ENCODE measurements at places on chromosomes 12 and 14.

DNA sequence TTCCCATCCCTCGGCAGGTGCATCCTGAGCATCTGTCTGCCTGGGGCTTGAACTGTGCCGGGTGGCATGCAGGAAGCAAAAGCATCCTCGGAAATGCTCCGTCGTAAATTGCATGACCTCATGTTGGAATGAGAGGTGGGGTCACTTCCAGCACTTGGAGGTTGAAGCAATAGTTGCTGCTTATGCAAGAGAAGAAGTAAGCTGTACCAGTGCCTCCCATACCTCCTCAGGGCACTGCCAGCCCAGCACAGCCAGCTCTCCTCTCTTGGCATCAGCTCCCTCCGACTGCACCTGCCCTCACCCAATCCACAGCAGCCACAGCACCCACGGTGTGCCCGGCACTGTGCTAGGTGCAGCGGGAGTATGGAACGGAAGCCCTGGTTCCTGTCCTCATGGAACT lies 11.5 kb downstream of the TEAD4 start:
- no peak overlapping the region for H3K27ac ChIP-seq
- H3K4me1 ChIP-seq = peaks cover 5% of the 10 kb centered on the region
- H3K27me3 ChIP-seq = no peaks in the 10 kb centered on the region
- H3K36me3 ChIP-seq = no peaks in the 10 kb centered on the region
- no peak overlapping the region for H3K4me3 ChIP-seq

- no peaks in the 10 kb centered on the region for H3K27me3 ChIP-seq
- no peak overlapping the region for H3K4me3 ChIP-seq
- peaks cover 7% of the 10 kb centered on the region for H3K4me1 ChIP-seq
- DNase-seq = no peak
- H3K27ac ChIP-seq = no peak overlapping the region
Observed at GRCh38 chr14:56952766-56953473, 142.6 kb upstream of the OTX2 start.

DNA sequence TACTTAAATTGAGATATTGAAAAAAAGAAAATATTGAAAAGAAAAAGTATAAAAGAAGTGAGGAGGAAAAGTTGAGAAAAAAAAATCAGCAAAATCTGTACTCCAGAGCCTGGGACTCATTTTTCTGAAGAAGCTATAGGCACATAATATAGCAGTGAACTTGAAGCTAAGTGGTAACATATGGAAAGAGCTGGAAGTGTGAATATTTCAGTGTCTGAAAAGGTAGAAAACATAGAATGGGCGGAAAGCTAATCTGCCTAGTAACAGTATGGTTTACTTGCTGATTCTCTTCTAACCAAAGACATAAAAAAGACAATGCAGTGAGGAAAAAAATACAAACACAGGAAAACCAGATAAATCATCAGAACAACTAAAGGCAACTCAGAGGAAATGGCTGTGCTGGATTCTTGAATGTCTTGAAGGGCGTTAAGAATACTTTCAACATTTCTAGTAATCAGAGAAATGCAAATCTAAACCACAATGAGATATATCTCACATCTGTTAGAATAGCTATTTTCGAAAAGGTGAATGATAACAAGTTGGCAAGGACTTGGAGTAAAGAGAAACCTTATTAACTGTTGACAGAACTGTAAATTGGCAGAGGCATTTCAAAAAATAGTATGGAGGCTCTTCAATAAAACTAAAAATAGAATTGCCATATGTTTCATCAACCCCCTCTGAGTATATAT lies 784.6 kb downstream of the LRFN5 start:
- H3K27me3 ChIP-seq = no peaks in the 10 kb centered on the region
- no peaks in the 10 kb centered on the region for H3K4me1 ChIP-seq
- no peak for DNase-seq
- no peak overlapping the region for H3K27ac ChIP-seq
- no peak overlapping the region for H3K4me3 ChIP-seq

GRCh38 chr12:1020389-1020788 lies 29.4 kb downstream of the ERC1 start:
- no peaks in the 10 kb centered on the region for H3K4me1 ChIP-seq
- H3K4me3 ChIP-seq = no peak overlapping the region
- no peak overlapping the region for H3K27ac ChIP-seq
- no peaks in the 10 kb centered on the region for H3K36me3 ChIP-seq
- no peak for DNase-seq

GRCh38 chr14:69263771-69264170 lies 3.8 kb downstream of the GALNT16 start:
- H3K4me1 ChIP-seq = peaks cover 6% of the 10 kb centered on the region
- H3K36me3 ChIP-seq = no peaks in the 10 kb centered on the region
- H3K4me3 ChIP-seq = no peak overlapping the region
- H3K27ac ChIP-seq = no peak overlapping the region
- no peak for DNase-seq
- peaks cover 55% of the 10 kb centered on the region for H3K27me3 ChIP-seq

- peaks cover 17% of the 10 kb centered on the region for H3K4me1 ChIP-seq
- no peak overlapping the region for H3K4me3 ChIP-seq
- no peaks in the 10 kb centered on the region for H3K27me3 ChIP-seq
Observed at GRCh38 chr14:64549016-64549415, 745 bp upstream of the PPP1R36 start.

DNA sequence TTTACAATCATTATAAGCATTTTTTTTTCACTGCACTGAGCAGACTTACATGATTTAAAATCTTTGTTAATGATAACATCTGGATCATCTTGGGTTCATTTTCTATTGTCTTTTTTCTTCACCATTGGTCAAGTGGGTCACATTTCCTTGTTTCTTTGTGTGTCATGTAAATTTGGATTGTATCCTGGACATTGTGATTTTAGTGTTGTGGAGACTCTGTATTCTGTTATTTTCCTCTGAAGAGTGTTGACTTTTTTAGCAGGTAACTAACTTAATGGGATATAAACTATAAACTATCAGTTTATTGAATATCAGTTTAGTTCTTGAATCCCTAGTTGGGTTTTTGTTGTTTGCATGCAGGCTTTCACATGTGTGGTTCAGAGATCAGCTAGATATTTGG lies 4.0 kb upstream of the UNC79 start:
- H3K27me3 ChIP-seq = peaks cover 36% of the 10 kb centered on the region
- H3K27ac ChIP-seq = no peak overlapping the region
- H3K4me1 ChIP-seq = no peaks in the 10 kb centered on the region
- no peak for DNase-seq
- no peak overlapping the region for H3K4me3 ChIP-seq
- no peaks in the 10 kb centered on the region for H3K36me3 ChIP-seq

GRCh38 chr12:6077692-6078083 lies 46.8 kb downstream of the VWF start:
- H3K36me3 ChIP-seq = no peaks in the 10 kb centered on the region
- H3K4me1 ChIP-seq = no peaks in the 10 kb centered on the region
- DNase-seq = no peak

DNA sequence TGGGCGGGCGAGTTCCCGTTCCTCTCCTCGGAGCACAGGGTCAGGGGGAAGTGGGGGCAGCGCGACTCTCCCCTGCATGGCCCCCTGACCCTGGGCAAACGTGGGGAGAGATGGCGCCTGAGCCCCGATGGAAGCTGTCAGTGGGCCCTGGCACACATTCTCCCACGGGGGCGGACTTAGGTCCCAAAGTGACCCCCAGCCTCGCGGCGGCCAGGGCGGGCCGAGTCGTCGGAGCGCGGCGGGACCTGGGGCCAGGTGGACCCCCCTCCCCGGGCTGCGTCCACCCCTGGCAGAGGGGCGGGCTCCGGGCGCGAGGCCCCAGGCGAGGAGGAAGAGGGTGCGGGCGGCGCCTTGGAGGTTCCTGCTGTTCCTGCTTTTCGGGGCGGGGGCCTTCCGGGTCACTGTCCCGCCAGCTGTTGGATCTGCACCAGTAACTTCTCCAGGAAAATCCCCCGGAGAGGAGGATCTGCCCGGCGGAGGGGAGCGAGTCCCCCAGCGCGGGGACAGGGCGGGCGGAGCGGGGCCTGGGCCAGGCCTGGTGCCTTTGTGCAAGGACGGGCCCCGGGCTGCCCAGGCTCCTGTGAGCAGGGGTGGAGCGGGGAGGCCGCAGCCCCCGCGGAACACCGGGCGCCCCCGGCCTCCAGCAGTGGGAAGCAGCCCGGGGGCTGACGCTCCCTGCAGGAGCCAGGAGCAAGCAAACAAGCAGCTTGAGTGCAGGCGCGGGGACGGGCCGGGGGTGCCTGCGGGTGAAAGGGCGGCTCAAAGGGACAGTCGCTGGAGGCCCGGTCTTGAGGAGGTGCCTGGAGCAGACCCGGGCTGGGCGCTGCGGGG lies 15.3 kb downstream of the TNFAIP2 start:
- H3K27ac ChIP-seq = no peak overlapping the region
- DNase-seq = no peak
- no peak overlapping the region for H3K4me3 ChIP-seq
- peaks cover 7% of the 10 kb centered on the region for H3K4me1 ChIP-seq

- H3K27ac ChIP-seq = no peak overlapping the region
- no peak for DNase-seq
- no peak overlapping the region for H3K4me3 ChIP-seq
- no peaks in the 10 kb centered on the region for H3K4me1 ChIP-seq
- H3K27me3 ChIP-seq = no peaks in the 10 kb centered on the region
Observed at GRCh38 chr14:93928184-93929047, 1.3 kb downstream of the FAM181A start.

DNA sequence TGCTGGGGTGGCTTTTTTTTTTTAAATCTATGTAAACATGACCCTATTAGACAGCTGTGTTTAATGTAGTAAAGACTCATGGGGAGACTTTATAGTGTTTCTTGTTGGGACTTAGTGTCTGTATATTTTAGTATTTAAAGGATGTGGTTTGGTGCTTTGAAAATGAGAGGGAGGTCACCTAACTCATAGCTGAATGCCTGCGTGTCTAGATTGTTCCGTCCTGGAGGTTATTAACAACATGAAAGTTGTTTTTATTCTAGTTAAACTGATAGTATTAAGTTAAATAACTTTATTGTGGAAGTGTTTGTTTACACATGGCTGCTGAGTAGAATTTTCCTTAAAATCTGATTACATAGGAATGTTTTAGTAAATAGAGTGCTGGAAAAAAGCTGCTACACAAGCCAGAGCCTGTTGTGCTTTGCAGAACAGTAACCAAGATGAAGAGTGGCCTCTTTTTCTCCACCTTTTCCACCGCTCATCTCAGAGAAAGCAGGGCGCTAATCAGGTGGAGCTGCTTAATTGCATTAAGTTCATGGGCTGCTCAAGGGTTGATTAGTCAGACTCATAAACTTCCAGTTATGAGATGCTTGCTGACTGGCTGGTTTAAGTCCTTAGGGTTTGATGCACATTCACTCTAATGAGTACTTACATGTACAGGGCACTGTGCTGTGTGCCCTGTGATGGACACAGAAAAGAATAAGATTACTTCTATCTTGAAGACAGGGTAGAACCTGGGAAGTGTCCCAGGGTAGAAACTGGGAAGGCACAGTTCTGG lies 62.7 kb downstream of the FBXO34 start:
- H3K4me3 ChIP-seq = no peak overlapping the region
- no peaks in the 10 kb centered on the region for H3K27me3 ChIP-seq
- peaks cover 33% of the 10 kb centered on the region for H3K4me1 ChIP-seq
- H3K36me3 ChIP-seq = no peaks in the 10 kb centered on the region

DNA sequence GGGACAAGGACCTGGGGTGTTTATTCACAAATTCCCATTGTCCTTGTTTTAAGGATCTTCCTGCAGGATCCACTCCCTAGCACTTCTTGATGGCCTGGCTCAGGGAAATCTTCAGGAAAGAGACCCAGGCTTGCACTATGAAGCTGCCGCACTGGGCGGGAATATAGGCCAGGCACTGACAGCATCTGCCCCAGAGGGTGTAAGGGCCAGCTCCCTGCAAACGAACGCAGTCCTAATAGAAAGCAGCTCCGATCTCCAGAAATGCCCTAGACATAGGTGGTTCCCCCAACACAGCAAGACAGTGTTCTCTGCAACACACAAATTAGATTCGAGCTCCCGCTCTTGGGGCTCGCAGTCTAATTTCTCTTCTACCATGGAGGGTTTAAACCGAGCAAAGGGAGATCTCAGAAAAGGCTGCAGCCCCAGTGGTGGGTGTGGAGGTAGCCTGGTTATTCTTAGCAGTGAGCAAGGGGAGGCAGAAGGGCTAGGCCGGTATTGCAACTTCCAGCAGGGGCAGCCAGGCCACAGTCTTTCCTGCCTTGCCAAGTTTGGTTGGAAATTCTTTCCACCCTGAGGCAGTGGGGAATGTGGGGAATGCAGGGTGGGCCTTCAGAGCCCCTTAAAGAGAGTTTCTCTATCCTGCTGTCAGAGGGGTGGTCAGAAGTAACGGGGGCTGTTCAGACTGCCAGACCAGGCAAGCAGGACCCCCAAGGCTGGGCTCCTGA lies 16.1 kb upstream of the WSCD2 start:
- H3K27ac ChIP-seq = peak overlapping the region; percentile 74
- H3K4me1 ChIP-seq = no peaks in the 10 kb centered on the region
- H3K27me3 ChIP-seq = no peaks in the 10 kb centered on the region
- DNase-seq = no peak
- no peaks in the 10 kb centered on the region for H3K36me3 ChIP-seq

GRCh38 chr14:100142073-100143040 lies 17.1 kb downstream of the DEGS2 start:
- no peaks in the 10 kb centered on the region for H3K36me3 ChIP-seq
- peak; percentile 78 for DNase-seq
- no peaks in the 10 kb centered on the region for H3K27me3 ChIP-seq
- no peak overlapping the region for H3K4me3 ChIP-seq

DNA sequence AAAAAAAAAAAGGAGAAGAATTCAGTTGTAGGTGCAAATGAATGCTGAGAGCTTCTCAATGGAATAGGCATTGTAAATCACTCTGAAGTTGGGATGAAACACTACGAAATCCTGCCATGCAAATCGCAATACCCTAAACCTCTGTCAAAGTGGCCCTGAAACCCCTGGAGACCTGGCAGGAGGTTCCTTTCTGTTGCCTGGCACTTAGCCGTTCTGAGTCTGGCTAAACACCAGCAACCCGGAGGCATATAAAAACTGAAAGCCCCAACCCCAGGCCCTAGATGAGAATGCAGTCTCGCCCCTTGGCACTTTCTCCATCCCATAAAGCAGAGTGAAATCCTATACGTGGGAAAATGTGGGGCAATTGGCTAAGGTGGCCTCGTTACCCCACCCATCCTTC lies 151.5 kb upstream of the PARP11 start:
- H3K36me3 ChIP-seq = no peaks in the 10 kb centered on the region
- H3K27me3 ChIP-seq = no peaks in the 10 kb centered on the region
- DNase-seq = no peak
- no peak overlapping the region for H3K4me3 ChIP-seq

- peak; percentile 40 for DNase-seq
- H3K4me1 ChIP-seq = no peaks in the 10 kb centered on the region
- no peak overlapping the region for H3K4me3 ChIP-seq
- H3K27ac ChIP-seq = no peak overlapping the region
Observed at GRCh38 chr14:76050797-76051392, 65.3 kb downstream of the IFT43 start.

GRCh38 chr12:30850684-30851083 lies 75.9 kb upstream of the TSPAN11 start:
- no peak overlapping the region for H3K4me3 ChIP-seq
- no peak for DNase-seq
- peaks cover 4% of the 10 kb centered on the region for H3K4me1 ChIP-seq
- H3K27me3 ChIP-seq = no peaks in the 10 kb centered on the region
- peak overlapping the region; percentile 48 for H3K27ac ChIP-seq

Measured in transverse colon (tissue), 4 donors.